ENCODE measurements at places on chromosomes 4 and X.

GRCh38 chrX:152638443-152638904 is 779 bp downstream of the GABRQ start:
- DNase-seq = no peak

GRCh38 chrX:13845721-13846378 is 29.0 kb upstream of the GPM6B start:
- no peak for DNase-seq

DNA sequence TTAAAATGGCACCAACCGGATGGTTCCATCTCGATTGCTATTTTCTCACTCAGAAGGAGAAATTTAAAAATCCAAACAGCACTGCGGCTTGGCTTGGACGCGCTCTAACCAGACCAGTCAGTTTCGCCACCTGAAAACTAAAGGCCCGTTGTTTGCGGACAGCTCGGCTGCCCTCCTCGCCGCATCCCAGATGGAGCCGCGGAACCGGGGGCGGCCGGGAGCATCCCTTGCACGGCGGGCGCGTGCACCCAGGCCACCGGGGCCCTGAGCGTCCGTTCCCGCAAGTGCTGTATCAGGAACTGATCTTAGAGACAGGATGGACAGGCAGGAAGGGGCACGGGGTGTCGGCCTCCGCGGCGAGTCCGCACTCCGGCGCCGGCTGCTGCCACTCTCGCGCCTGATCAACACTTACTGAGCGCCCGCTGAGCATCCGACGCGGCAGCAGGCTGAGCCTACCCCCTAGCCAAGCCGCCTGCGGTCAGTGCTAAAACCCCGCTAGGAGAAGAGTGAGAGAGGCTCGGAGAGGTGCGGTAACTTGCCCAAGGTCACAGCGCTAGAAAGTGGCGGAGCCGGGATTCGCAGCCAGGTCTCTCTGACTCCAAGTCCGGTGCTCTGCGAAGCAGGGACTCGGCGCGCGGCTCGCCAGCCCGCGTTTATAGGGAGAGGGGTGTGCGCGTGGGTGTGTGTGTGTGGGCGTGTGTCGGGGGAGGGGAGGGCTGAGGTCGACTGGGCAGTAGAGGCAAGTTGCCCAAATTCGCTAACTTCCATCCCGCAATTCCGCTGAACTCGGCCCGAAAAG is at the start of gene CITED1:
Gene CITED1, minus strand, starts transcription at position 629 of the 799 bp plus-strand sequence. CDS start 3,045 bp downstream, outside the sequence.
- DNase-seq = no peak

DNA sequence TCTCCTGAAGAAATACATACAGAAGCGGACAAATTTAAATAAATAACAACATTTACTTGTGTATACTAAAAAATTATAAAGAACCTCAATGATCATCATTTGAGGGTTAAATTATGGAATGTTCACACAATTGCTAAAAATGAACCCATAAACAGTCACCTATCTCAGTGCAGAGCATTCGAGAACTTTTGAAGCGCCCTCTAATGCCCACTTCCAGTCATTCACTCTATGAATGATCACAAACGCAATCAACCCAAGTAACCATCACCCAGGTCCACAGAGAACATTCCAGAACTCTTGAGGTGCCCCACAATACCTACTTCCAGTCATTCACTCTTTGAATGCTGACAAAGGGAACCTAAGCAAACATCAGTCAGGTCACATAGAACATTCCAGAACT is 103.5 kb upstream of the PLAC1 start:
- DNase-seq = no peak

GRCh38 chr4:6891436-6892170 is 18.0 kb upstream of the TBC1D14 start:
- DNase-seq = no peak

DNA sequence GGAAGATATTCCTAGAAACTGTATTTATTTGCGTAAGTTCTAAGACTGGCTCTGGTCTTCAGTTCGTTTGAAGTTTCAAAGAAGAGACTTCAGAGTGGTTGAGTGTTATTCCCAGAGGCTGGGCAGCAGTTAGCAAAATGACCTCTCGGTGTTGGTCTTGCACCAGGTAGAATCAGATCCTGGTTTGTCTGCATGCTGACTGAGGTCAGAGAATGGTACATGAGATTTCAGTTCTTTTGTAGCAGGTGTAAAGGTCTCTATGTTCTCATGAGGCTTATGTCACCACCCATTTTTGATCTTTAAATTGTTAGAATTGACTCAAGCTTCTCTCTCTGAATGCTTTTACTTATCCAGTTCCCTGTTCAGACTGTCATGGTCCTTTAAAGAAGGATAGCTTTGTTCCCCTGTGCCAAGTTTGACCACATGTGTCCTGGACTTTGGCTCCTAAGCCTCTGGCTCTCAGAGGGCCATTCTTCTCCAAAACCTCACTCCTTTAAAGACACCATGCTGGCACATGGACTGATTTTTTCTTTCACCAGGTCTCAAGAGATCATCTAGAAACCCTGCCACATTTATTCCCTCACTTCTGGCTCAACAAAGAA is 355.8 kb upstream of the BOD1L1 start:
- DNase-seq = no peak

GRCh38 chrX:138742217-138742616 is 30.7 kb upstream of the FGF13 start:
- no peak for DNase-seq

Data from stimulated activated CD4-positive, alpha-beta T cell treated with anti-CD3 and anti-CD28 coated beads, Interleukin-1b, Interleukin-23, amount 100 ng/mL, for 1 hour (primary cell).